ENCODE measurements at places on chromosomes 2 and 18.

DNA sequence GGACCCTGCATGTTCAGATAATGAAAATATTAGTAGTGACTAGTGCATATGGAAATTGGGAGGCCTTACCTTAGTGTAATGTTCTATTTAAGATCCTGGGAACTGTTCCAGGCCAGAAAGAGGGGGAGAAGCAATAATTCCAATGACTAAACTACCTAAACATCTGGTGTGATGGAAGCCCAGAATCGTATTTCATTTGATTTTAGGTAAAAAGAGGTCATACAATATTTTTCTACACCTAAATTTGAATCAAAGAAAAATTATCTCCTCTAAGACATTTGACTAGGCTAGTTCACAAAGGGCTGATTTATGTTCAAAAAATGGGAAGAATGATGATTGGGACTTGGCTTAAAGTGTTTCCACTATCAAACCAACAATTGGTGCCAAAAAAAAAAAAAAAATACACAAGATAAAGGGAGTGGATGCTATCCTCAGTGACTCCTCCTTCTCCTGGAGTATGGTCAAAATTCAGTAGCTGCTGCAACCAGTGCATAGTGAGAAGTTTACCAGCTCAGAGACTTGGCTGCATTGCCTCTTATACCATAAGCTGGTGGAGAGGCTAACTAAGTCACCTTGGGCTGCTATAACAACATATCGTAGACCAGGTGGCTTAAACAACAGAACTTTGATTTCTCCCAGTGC, 1038.3 kb upstream of the ACVR2A start:
- peak; percentile 73 for DNase-seq

- no peak for DNase-seq
Measured at GRCh38 chr18:8036551-8036950, 469.4 kb downstream of the PTPRM start.

GRCh38 chr2:159792599-159792998, 5.4 kb downstream of the CD302 start:
- no peak for DNase-seq

DNA sequence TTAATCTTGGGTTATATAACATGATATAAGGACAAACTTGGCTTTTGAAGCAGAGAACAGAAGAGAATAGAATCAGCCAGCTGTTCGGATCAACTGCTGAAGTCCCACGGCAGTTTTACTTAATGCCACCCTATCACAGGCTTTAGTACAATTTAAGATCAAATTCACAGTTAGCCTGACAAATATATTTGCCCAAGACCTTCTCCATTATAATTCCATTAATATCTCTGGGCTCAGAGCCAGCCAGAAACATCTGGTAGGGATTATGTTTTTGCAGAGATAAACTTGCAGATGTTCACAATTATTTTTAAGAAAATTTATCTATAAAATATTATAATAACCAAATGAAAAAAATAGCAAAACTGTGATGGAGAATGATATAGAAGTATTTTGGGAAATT, 381.4 kb downstream of the RAD51AP2 start:
- DNase-seq = no peak
